GM19239 (cell line): ENCODE measurements at places on chromosomes 12 and 14.

DNA sequence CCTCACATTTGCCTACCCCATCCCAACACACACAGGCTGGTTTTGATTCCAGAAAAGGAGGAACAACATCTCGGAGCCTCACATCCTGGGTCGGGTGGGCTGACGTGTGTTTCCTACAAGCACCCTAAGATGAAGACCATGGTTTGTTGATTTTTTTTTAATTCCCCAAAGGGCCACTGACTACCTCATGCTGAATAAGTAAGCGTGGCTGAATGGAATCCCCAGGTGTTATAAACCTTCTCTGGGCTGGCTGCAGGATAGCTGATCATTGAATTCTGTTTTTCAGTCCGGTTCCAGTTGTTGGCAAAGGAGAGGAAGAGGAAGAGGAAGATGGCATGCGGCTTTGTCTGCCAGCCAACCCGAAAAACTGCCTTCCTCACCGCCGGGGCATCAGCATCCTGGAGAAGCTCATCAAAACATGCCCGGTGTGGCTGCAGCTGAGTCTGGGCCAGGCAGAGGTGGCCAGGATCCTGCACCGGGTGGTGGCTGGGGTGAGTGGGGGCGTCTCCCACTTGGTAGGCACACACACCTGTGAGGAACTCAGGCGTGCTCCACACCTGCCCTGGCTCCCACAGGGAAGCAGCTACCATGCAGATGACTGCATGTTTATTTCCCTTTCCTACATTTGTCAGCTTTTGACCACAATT lies 42.0 kb downstream of the RIN3 start:
- no peak for DNase-seq

GRCh38 chr14:36659822-36660735 lies 1.6 kb upstream of the PAX9 start:
- no peak for DNase-seq

DNA sequence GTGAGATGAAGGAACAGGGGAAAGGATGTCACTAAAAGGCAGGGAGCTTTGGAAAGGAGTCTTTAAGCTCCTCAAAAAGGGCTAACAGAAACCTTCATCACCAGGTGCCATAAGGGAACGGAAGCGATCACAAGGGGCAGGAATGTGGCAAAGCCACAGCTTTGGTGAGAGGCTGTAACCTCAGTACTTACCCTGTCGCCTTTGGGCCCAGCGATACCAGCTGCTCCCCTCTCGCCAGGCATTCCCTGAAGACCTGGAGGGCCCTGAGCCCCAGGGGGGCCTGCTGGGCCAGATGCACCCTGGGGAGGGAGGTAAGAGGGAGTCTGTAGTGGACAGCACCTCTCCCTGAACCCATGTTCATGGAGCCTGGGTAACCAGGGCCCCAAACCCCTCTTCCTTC lies 18.9 kb downstream of the TMEM106C start:
- no peak for DNase-seq

GRCh38 chr14:95286645-95287044 lies 33.1 kb downstream of the CLMN start:
- DNase-seq = no peak

- DNase-seq = no peak
These were observed 98.9 kb downstream of the CHST11 start for GRCh38 chr12:104555648-104556047.

- DNase-seq = no peak
These were observed 24.7 kb downstream of the ABCD4 start for GRCh38 chr14:74278080-74278479.

- DNase-seq = no peak
These were observed 899 bp upstream of the COL2A1 start for GRCh38 chr12:48005001-48005749.

GRCh38 chr12:81692008-81692407 lies 67.1 kb downstream of the PPFIA2 start:
- DNase-seq = no peak

DNA sequence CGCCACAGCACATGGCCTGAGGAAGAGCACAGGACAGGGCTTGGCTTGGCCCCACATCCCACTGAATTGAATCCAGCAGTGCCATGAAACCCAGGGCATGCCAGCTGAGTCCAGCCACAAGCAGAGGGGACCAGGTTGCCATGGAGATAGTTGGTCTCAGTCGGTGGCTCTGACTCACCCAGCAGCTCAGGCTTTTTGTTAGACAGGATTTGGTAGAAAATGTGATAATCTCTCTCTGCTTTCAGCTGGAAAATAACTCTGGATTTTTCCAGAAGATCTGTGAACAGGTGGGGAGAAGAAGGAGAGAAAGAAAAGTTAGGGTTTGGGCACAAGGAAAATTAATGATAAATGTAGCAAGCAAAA lies 4.8 kb downstream of the MYH7 start:
- DNase-seq = no peak

DNA sequence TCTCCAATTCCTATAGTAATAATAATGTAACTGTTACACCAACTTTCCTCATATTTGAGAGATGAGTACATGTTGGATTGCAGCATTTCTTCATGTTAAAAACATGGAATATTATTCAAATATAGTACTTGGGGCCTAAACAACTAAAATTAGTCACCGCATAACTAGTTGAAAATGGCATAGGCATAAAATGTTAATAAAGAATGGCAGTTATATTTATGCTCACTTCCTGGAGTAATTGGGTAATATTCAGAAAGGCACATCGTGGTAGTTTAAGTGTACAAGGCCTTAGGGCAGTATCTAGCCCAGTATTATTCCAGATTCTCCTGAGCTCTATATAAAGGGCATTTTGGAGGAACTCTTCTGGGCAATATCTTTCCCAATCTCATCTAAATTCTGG lies 46.0 kb downstream of the ERGIC2 start:
- no peak for DNase-seq

- no peak for DNase-seq
These were observed 636.3 kb downstream of the DIO2 start for GRCh38 chr14:79575032-79575431.

DNA sequence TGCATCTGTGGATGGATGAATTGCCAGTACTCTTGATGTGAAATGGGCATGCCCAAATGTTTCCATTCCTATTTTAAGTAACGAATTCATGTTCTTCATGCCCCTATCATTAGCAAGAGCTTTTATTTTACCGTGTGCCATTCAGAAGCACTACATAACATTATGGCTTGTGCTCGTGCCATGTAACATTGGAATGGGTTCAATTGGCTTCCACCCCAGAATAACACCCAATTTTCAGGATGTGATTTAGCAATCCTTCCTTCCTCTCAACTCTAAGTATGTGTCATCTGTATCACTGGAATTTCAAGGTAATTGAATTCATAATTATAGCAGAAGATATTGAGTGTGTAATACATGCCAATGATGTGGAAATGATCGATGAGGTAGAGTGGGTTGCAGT lies 145.8 kb upstream of the TMPO start:
- DNase-seq = no peak

DNA sequence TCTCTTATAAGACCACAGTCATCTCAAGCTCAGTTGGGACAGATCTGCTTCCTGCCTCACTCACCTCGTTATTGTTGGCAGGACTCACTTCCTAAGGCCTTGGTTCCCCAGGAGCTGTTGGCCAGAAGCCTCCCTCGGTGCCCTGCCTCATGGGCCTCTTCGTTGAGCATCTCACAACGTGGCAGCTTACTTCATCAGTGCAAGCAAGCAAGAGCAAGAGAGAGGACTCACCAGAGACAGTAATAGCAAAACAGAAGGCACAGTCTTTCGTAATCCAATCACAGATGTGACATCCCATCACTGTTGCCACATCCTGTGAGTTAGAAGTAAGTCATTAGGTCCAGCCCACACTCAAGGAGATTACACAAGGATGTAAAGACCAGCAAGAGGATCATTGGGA lies 5.1 kb upstream of the NUMB start:
- DNase-seq = no peak
